ENCODE measurements at places on chromosomes 2 and 18.
A peak's percentile ranks its signal among the peaks of the same experiment; 100 is the strongest.

DNA sequence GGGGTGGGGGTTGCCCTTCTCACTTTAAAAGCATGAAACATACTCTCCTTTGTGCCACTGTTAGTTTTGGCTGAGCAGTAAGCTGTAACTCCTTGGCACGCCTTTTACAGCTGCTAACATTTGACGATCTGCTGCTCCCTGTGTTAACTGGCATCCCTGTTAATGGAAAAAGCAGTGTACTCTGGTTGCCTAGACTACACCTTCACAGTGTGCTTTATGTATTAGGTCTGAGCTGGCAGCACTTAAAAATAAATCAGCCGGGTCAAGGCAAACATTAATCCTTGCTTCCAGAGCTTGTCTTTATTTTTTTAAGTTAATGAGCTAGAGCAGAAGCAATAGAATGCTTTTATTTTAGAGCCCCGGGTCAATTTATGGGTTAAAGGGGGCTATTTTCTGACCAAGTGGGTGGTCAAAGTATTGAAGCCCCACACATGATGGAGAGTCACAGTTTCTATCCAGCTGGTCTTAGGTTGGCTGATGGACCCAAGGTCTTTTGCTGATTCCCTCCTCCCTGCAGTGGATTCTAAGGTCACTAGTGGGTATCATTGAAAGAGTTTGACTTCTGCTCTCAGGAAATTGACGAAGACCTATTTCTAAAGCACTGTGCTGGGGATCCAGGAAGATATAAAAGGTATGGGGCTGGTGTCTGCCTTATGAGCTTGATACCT is 54.5 kb downstream of the CFAP221 start:
- DNase-seq = no peak

GRCh38 chr2:29898999-29899398 is 22.4 kb downstream of the ALK start:
- DNase-seq = no peak

GRCh38 chr2:9768388-9768787 is 74.9 kb upstream of the TAF1B start:
- peak; percentile 78 for DNase-seq

DNA sequence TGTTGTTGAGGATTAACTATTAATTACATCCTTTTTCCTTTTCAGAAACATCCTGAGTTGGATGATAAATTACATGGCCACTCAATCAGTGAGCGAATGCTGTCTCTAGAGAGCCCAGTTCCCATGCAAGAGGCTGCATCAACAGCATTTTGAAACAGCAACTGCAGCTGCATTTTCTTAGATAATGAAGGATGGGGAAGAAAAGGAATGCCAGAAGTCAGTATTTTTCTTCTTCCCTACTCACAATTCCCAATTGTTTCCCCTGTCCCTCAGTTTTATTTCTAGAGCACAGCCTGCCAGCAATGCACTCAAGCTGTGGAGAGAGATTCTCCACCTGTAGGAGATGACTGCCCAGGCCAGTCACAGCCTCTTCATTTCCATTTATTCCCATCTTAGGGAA is 6.9 kb downstream of the SCN7A start:
- DNase-seq = no peak

- DNase-seq = no peak
Observed at GRCh38 chr18:68056936-68057335, 540.4 kb upstream of the DSEL start.

- DNase-seq = no peak
Observed at GRCh38 chr2:1152375-1152774, 201.7 kb downstream of the SNTG2 start.

DNA sequence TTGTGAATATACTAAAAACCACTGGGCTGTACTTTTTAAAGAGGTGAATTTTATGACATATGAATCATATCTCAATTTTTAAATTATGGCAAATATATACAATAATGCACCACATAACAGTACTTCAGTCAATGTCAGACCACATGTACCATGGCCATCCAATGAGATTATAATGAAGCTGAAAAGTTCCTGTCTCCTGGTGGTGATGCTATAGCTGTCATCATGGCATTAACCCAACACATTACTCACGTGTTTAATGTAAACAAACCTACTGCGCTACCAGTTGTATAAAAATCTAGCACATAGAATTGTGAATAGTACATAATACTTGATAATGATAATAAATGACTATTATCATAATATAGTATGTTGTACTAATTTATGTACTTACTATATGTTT is 77.6 kb upstream of the ID2 start:
- DNase-seq = no peak

- DNase-seq = no peak
Observed at GRCh38 chr2:97660775-97661389, 3.0 kb downstream of the ACTR1B start.

All from WTC11 (cell line).